Natural killer cell (primary cell): ENCODE measurements at places on chromosomes 2 and 18.

DNA sequence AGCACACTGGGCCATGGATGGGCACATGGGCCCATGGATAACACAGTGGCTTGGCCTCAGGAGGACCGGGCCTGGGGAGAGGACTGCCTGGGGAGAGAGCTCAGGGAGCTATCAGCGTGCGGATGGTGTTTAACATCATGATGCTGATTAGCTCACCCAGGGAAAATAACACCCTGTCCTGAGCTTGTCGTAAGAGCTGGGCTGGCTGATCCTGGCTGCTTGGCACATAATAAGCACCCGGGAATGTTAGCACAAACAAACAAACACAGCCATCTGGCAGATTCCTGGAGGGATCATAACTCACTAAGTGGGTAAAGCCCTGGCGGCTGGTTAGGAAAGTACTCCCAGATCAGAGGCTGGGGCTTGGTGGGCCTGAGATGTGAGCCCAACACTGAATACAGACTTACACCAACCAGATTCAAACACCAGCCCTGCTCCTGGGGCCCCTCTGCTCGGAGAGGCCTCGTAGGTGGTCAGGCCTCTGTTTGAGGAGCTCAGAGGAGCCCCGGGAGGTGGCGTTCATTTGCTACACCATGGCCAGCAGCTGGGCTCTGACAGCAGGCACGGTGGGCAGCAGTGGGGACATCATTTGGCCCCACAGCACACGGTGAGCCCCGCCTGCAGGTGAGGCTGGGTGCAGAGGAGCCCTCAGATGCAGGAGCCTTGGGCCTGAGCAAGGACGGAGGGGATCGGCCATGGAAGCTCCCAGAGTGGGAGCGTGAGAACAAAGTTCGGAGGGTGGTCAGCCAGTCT is 193.4 kb upstream of the HDAC4 start:
- no peak for DNase-seq

GRCh38 chr18:47975105-47975504 is 44.6 kb upstream of the SMAD2 start:
- DNase-seq: no peak

DNA sequence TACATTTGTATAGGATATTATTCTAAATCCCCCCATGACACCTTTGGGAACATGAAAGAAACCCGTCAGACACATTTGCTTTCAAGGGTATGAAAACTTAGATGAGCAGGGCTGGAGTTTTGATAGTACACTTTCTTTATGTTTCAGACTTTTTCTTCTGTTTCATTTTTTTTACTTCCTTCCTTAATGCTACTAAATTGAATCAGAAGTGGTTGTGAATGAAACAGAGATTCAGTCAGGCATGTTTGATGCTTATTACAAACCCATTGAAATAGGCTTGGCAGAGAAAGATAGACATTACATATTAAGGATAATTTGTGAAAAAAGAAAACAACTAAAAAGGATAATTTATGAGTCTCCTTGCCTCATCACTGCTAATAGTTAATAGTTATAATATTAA is 26.8 kb downstream of the SLC30A6 start:
- no peak for DNase-seq

GRCh38 chr2:240919786-240920782 is 13.9 kb downstream of the CROCC2 start:
- DNase-seq: no peak

DNA sequence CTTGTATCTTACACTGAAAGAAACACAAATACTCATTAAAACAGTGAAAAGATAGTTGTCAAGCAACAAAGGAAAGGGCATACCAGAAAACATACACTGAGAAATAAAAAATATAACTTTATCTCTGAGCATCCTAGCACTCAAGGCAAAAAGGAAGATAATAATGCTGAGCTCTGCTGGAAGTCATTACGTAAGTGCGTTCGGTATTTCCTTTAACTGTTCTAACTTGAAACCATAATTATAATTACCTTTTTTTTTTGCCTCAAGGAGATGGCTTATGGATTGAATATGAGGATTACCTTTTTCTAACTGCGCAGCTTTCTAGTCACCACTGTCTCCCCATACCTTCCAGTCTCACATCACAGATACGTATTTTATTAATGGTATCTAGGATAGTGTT is 308.1 kb downstream of the GBX2 start:
- DNase-seq: no peak

DNA sequence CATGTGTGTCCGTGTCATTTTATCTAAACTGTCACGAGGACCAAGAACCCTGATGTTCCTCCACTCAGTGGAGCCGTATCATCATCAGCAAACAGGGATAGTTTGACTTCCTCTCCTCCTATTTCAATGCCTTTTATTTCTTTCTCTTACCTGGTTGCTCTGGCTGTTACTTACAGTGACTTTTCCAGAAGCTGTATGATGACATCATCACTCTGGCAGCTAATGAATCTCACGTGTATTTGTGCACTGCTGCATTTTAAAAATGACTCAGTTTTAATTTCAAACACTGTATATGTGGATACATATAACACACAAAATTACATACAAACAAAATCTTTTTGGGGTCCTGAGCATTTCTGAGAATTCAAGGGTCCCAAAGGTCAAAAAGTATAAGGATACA is 481.4 kb downstream of the CDH2 start:
- no peak for DNase-seq

- no peak for DNase-seq
Measured at GRCh38 chr2:30974092-30974491, 164.1 kb downstream of the GALNT14 start.

DNA sequence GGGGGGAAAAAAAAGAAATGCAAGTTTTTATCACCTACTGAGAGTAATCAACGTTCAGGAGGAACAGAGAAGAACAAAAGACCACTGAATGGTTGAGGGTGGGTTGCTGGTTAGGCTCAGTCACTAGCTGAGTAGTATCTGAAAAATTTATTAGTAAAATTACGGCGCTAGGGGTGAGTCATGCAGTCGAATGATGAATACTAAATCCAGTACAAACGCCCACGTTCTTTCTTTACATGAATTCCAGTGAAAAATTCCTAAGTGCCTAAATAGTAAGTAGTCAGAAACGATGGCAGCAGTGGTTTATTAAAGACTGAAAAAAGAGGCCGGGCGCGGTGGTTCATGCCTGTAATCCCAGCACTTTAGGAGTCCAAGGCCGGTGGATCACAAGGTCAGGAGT is 52.0 kb downstream of the TEKT4 start:
- no peak for DNase-seq

DNA sequence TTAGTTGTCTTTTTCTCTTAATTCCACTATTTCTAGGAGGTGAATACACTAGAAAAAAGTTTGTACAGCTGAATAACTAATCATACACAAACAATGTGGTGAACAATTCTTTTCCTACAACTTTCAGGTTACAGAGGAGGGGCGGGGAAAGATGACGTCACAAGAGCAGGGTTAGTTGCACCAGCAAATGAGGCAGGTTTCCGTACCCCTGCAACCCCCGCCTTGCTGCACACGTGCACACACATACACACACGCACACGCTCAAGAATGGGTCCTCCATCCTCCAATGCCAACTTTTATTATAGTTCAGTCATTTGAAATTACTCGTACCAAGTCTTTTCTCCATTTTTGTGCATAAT is 122.8 kb downstream of the ARL4C start:
- DNase-seq: no peak

GRCh38 chr2:88100489-88100858 is 27.4 kb downstream of the FABP1 start:
- DNase-seq: no peak

GRCh38 chr2:103139628-103140268 is 377.9 kb downstream of the TMEM182 start:
- DNase-seq: no peak

DNA sequence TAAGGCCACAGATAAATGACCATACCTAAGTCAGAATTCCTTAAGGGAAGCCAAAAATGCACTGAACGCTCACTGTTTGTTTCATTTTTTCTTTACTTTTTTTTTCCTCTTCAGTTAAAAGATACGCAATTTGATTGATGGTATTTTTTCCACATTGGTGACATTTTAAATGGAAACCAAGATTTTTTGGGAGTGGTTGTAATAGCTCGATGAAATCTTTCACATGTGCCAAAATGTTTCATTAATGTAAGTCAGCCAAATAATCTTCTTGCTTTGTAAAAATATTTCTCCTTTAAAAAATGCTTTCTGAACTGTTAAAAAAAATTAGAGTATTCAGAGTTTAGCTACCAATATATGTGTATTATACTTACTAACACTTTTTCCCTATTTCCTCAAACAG is 339.8 kb downstream of the ZEB2 start:
- no peak for DNase-seq

- peak; percentile 88 for DNase-seq
Measured at GRCh38 chr2:156342254-156343095, 10.0 kb upstream of the NR4A2 start.

GRCh38 chr2:240069829-240070228 is 16.5 kb upstream of the OR6B3 start:
- no peak for DNase-seq

DNA sequence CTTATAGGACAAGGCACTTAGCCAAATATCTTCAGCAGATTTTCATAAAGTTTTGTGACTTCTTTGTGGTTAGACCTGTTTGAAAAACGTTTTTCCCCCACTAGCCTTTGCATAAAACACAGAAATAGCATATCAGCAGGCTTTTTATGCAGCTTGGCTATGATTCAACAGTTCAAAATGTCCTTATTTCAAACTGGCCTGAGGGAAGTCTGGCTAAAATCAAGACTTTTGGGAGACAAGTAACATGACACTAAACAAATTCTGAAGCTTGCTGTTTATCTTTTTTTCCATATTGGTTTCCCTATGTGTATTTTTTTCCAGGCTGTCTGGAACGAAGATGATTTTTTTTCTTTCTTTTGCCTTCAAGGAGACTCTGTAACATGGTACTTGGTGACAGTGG is 95.1 kb upstream of the L3MBTL4 start:
- DNase-seq: no peak

GRCh38 chr18:55072698-55073097 is 113.4 kb upstream of the CCDC68 start:
- no peak for DNase-seq

DNA sequence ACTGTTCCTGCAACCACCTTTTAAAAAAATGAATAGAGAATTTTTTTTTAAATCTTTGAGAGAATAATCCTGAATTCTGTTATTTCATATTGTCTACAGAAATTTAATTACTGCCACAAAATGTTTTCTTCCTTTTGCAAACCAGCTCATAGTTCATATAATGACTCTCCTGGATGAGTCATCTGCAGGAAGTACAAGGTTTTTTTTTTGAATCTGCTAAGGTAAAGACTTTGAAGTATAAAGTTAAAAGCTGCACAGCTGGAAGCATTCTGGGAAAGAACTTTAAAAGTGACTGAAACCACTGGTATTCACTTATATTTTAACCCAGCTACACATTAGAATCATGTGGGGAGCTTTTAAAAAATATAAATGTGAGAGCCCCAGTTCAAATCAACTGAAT is 25.4 kb downstream of the SESTD1 start:
- no peak for DNase-seq

DNA sequence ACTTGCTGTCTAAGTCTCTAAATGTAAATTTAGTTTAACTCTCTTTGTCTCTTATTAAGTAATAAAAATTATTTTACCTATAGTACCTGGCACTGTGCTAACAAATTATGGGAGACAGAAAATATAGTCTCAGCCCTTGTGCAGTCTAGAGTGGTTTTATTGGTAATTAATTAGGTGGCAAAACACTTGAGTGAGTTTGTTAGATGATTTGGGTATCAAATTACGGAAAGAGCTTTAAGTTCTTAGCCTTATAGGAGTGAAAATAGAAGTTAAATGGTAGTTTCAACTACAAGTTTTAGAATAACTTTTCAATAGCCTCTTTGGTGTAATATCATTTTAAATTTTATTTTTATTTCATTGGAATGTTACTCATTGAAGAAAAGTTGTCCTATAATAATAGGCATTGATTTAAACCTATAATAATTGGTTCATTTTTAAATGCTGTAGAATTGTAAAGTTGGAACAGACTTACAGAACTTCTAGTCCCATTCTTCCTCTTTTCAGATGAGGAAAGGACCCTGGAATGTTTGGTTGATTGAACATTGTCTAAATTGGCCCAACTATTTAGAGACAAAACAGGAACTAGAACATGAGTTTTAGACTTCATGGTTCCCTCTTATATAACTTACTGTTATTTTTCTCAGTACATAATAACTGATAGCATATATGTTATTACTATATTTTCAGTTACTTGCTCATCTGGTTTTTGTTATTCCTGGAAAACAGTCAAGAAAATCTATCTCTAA is 10.2 kb upstream of the HTR2B start:
- DNase-seq: no peak

DNA sequence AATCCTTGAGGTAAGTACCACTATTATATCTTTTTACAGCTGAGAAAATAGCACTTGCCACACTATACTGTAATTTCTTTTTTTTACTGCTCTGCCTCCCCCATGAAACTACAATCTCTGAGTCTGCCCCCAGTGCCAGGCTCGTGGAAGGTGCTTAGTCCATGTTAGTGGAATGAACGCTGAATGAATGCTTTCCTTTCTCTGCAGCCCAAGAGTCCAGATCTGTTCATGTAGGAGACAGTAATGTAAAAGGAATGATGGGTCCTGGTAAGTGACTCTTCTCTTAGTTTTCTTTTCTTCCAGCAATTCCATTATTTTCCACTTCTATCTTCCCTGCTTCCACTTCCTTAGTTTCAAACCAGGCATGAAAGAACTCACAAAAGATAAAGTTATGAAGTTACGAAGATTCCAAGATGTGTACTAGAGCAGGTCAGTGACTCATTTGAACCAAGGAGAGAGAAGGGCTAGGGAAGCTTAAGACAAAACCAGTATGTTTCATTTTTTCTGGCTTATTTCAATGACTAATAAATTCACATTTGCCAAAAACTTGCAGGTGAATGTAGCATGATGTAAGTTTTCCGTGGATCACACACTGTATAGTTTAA is 46.0 kb downstream of the ARHGEF33 start:
- DNase-seq: no peak

GRCh38 chr2:105573910-105574655 is 170.6 kb upstream of the NCK2 start:
- DNase-seq: no peak

DNA sequence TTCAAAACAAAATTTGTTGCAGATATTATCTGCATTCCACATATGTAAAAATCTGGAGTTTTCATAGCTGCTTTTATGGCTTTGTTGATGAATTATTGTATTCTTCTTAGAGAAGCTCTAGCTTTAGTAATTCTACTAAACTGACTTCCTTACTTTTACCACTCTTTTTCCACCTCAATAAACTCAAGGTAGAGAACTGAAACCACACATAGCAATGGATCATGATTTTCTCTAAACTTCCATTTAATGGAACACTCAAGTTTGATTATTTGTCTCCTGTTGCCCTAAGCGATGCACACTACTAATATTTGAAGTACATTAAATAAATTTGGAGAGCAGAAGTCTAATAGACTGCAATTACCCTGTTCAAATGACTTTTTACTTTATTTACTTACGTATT is 192.0 kb downstream of the NBAS start:
- no peak for DNase-seq

- no peak for DNase-seq
Measured at GRCh38 chr18:45619826-45620201, 4.5 kb downstream of the SLC14A2 start.

GRCh38 chr2:202022755-202023154 is 10.9 kb upstream of the FZD7 start:
- no peak for DNase-seq

- DNase-seq: no peak
Measured at GRCh38 chr2:140761807-140762206, 1369.0 kb downstream of the LRP1B start.
